DMS79 (cell line): ENCODE measurements at places on chromosomes 12 and 14.

DNA sequence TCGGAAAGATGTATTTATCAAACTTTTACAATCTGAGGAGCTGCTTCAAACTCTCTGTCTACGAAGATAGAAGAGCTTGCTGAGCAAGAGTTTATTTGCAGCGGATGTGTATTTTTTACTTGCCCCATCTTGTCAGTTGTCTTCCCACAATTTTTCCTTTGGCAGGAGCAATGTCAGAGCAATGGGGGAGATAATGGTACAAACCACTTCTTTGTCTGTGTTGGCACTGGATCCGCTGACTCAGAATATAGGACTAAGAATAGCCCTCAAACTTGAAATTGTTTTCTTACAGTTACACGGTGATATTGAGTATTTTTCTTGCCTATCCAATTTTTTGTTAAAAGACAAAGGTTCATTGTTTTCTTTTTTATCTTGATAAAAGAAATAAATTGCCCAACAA is 27.6 kb downstream of the HELB start:
- DNase-seq, result no peak

DNA sequence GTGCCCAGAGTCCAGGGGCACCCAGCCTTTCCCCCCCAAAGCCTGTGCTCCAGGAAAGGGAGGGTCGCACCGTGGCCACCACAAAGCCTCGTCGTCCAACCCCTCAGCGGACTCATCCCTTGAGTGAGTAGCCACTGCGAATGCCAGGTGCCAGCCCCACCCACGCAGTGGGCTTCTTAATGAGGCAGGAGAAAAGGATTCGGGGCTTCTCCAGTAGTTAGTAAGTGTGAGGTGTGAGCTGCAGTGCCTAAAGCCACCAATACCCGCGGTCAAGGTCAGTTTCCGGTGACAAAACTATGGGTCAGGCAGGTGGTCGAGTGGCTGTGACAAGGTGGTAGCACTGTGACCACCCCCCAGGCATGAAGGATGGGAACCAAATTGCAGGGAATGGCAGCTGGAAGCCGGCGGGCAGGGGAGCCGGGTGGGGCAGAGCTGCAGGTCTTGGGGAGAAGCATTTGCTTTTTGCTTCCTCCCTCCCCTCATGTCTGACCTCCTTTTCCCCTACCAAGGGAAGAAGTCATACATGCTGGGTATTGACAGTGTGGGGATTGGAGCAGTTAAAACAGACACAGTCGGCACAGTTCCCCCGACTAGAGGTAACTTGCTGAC is 8.0 kb downstream of the RAN start:
- DNase-seq, result no peak

GRCh38 chr14:70069186-70069585 is 119.6 kb downstream of the SLC8A3 start:
- DNase-seq, result no peak

DNA sequence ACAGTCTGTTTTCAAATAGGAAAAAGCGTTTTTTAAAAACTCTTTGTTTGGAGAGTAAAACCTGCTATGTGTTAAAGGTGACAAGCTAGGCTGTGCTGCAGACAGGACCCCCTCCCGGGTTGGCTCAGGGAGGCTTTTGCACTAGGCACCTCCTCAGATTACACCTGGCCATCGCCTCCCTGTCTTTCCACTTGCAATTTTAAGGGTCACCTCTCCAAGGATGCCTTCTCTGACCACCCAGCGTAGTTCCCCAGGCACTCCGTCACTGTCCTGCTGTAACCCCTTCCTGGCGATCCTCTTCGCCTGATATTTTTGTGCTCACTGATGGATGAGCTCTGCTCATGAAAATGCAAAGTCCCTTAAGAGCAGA is 80.7 kb downstream of the NTF3 start:
- no peak for DNase-seq

- DNase-seq, result no peak
These were observed 3.6 kb upstream of the VRK1 start for GRCh38 chr14:96793547-96793946.

- no peak for DNase-seq
These were observed 12.4 kb downstream of the TECPR2 start for GRCh38 chr14:102375119-102375518.

DNA sequence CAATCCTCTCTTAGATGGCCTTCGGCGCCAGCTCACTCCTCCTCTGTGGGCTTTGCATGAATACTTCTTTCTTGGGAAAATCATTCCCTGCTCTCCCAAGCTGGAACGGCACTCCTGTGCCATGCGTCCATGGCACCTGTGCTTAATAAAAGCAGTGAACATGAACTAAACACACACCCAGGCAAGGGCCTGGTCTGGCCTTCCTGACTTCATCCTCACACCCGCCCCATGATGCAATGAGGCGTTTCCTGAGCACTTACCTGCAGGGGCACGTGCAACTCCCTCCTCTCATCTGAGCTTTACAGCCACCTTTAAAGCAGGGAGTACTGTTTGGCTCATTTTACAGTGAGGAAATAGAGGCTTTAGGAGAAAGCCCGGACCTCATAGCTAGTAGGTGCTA is 219.8 kb downstream of the SLC41A2 start:
- peak; percentile 61 for DNase-seq

- DNase-seq, result no peak
These were observed at the start of gene NXPH4 for GRCh38 chr12:57216014-57216911. Gene NXPH4 (plus strand): TSS chr12:57216794. CDS start chr12:57216970, 176 bp downstream.

DNA sequence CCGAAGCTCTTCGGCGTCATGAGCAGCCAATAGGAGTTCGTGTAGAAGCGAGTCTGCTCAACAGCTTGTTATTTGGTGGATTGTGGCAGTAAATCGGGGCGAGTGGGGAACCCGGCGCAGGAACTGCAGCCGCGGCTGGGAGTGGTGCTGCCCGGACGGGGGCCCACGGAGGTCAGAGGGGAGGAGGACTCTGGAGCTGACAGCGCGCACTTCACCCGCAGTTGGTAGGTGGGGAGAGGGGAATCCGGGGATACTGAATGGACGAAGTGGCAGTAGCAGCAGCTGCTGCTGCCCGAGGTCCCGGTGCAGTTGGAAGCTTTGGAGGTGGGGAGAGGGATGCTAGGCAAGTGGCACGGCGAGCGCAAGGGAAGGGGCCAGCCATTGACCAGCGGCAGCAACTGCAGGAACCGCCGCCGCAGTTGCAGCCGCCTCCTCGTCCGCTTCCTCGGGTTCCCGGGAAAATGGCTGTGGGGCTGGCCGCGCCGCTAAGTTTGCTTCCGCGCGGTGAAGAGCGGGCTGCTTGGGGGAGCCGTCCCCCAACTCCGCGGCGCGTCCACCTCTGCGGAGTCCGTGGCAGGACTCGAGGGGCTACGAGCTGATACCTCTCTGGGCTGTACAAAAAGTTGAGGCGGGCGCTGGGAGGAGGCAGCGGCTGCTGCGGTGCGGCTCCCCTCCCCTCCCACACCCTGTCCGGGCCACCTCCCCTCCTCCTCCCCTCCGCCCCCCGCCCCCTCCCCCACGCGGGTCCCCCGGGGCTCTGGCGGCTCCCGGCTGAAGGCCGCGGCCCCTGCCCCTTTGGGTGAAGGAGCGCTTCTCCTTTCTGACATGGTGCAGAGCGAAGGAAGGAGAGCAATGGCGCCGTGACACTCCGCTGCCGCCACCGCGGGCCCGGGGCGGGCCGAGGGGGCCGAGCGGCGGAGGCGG is at the start of gene ARID4A:
TSS of gene ARID4A (plus strand) at position 79 of the 924 bp plus-strand sequence. CDS start 1,300 bp downstream, outside the sequence.
- DNase-seq, result peak; percentile 21

- DNase-seq, result no peak
These were observed 458 bp upstream of the DCTN2 start for GRCh38 chr12:57547288-57548012.

GRCh38 chr12:93116632-93117031 is 187.5 kb upstream of the EEA1 start:
- no peak for DNase-seq

DNA sequence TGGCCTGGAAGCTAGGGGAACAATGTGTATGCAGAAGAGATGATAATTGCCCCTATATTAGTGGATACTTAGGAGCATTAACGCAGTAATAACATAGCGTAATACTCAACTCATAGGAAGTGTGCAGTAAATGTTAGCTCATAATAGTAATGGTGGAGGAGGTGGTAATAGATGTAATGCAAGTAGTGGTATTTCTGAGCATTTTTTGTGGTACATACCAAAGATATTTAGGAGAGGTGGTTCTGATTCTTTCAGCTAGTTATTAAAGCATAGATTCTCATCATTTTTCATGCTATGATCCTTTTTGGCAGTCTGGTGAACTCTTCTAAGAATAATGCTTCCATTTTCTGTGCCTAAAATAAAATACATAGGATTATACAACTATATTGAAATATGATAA is 233.1 kb downstream of the PTPRO start:
- no peak for DNase-seq

GRCh38 chr12:30953257-30953656 is 26.7 kb downstream of the TSPAN11 start:
- peak; percentile 39 for DNase-seq

- peak; percentile 57 for DNase-seq
These were observed 58.2 kb downstream of the GALNT9 start for GRCh38 chr12:132270969-132271754.

- DNase-seq, result no peak
These were observed 136.8 kb upstream of the NOS1 start for GRCh38 chr12:117498256-117498655.

DNA sequence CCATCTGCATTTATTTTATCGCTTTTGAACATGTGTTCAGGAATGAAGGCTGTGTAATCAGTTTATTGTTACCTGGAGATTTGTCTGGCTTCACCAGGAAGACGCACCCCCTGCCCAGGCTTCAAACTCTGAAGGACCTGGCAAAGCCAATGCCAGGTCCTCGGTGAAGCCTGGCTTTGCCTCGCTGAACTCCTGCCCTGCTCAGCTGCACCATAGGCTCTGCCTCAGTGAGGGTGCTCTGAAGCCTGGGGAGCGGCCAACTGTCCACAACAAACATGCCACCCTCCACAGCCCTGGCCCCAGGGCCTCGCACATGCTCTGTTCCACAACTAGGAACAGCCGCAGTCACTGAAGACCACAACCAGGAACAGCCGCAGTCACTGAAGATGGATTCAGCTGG is 66.9 kb downstream of the NTF3 start:
- DNase-seq, result no peak

DNA sequence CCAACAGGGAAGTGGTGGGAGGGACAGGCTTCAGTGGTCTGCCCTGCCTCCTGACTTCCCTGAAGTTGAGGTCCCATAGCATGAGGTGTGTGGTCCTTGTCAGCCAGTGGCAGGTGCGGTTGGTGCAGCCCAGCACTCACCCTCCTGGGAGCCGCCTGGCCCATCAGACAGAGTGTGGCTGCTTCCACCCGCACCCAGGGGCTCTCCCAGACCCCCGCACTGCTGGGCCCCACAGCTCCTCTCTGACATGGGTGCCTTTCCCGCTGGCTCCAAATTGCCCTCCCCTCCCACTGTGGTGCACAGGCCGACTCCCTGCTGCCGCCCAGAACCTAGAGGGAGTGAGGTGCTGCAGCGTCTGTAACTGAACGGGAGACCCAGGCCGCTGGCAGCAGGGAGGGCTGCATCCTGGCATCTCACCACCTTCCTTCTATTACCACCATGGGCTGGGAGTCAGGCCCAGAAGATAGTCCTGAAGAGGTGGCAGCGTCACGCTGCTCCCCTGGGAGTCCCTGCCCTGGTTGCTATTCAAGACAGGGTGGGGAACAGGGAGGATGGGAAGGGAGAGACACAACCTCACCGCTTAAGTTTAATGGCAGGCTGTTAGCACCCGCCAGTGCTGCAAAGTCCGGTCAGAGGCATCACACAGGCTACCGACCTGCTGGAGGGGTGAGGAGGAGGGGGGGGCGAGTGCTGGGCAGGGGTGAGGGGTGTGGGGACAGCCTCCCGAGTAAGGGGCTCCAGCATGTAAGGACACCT is 180.6 kb upstream of the PRMT8 start:
- no peak for DNase-seq

DNA sequence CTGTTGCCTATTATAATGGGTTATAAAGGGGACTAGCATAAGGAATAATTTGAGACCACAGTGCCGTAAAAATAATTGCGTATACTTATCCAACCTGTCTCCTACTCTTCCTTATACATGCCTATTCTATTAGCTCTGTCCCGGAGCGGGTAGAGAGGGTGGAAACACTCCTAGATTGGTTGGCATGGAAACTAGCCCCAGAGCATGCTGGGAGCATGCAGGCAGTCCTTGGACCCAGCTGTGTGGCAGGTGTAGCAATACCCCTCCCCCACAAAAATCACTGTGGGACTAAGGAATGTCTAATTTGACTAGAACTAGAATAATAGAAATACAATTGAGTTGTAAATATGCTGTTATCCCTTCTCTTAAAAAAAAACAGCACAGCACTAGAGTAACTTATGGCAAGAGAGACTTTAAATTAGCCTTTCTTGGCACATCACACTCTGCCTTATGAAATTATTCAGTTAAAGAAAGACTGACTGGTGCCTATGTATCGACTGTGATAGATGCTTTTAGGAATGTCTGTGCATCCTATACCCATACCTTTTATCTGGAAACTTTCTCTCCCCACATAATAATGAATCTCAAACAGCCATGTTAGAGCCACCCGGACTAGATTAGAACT is 244.0 kb upstream of the DAAM1 start:
- DNase-seq, result peak; percentile 45

DNA sequence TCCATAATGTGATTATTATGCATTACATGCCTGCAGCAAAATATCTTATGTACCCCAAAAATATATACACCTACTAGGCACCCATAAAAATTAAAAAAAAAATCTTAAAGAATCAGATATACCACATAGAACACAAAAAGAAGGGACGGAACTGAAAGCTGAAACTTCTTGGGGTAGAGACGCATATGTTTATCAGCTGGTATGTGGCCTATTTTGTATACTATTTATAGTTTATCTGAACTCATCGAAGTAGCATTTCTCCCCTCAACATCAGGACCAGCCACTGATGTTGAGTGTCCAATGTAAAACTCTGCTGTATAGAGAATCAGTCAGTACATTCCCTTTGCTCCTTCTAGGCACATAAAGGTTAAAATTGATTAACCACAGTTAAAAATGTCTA is 22.9 kb upstream of the SOS2 start:
- no peak for DNase-seq

DNA sequence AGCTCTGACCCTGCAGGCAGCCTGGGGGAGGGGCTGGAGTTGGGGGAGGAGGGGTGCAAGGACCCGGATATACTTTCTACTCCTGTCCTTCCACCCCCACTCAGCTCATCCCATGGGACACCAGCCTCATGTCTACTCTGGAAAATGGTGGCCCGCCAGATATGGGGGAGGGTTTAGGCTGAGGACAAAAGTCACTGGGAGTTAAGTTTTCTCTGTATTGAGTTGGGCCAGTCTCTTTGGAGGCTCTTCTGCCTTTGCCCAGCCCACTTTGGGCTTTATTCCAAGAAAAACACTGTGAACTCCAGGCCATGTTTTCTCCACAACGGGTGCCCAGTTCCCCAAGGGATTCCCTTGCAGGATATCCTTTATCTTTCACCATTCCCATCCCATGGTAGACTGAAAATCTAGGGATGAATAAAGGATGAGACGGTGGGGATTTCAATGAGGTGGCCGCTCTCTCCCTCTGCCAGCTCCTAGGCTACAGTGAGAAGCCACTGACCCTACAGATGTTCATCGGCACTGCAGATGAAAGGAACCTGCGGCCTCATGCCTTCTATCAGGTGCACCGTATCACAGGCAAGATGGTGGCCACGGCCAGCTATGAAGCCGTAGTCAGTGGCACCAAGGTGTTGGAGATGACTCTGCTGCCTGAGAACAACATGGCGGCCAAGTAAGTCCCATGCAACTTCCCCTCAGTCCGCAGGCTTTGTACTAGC is 4.9 kb downstream of the NFATC4 start:
- no peak for DNase-seq

- DNase-seq, result no peak
These were observed 52.2 kb upstream of the ANO2 start for GRCh38 chr12:5997260-5997659.

- no peak for DNase-seq
These were observed 56.5 kb upstream of the BCAT1 start for GRCh38 chr12:25005376-25005775.
